ENCODE measurements at places on chromosomes 6 and 20.

DNA sequence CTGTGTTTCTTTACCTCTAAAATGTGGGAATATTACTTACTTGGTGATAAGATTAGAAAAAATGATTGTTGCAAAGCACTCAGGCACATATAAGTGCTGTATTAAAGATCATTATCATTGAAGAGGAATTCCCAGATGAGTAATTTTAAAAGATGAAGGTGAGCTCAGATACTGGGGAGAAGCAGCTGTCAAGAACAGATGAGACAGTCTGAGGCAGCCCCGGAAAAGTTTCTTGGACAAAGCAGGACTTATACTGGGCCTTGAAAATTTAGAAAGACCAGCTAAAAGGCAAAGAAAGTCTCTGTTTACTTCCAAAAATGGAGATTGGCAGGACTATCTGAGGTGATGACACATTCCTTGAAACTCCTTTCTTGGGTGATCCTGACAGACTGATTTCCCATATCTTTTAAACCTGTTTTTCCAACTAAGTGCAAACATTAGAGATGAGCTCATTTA lies 93.8 kb upstream of the MARCKS start:
- no peak for DNase-seq

DNA sequence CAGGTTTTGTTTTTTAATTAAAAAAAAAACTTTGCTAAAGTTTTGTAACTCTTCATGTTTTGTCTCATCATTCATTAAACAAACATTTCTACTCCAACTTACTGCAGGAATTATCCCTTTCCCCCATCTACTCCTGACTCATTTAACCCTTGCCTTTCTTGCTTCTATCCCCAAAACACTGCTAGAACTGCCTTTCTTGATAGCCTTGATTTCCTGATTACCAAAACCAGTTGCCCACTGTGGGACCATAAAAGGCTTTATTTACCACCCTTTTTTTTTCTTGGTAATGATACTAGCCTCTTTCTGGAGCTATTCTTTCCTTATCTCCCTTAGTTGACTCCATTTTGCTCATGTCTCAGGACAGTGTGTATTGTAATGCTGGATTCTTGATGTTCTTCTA lies 15.3 kb downstream of the AFDN start:
- DNase-seq: no peak

DNA sequence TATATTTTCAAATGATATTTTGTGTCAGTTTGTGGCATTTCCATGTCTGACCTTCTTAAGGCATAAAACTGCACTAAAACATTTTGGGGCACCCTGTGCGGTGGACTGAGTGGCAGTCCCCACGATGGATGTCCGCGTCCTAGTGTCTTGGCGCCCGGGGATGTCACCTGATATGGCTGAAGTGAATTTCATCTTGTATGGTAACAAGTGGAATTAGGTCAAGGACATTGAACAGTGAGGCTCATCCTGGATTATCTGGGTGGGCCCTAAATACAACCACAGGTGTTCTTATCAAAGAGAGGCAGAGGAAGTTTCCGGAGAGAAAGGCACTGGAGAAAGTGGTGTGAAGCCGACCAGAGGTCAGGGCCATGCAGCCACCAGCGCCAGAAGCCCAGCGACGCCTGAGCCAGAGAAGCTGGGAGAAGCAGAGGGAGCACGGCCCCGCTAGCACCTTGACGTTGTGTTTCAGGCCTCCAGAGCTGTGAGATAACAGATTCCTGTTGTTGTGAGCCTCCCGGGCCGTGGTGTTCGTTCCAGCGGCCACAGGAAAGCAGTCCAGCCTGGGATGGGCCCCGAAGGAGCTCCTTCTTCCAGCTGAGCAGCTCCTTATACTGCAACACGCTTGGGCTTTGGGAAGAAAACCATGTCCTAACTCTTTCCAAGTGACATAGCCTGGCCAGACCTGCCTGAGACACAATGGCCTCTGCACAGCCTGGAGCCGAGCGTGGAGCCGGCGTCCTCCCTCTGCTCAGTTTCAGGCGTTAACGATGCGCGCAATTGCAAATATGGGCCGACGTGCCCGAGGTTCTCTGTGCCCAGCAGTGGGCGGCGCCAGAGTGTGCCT lies 22.5 kb downstream of the THBS2 start:
- DNase-seq: no peak

DNA sequence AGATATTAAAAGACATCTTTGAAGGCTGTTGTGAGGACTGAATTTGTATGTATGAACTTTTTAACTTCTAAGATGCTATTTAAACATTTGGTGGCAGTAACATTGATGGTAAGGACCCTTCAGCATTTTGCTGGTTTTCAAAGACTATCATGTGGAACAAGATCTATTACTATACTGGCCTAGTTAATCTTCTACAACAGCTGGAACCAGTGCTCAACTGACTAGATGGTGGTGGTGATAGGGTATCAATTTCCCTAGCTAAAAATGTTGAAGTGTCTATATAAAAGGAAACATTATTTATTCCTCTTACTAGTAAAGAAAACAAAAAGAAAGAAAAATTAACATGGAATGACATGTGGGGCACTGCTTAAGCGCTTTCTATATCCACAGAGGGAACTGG lies 195.7 kb downstream of the TASP1 start:
- no peak for DNase-seq

- no peak for DNase-seq
Measured at GRCh38 chr20:21338291-21338690, 35.2 kb downstream of the XRN2 start.

DNA sequence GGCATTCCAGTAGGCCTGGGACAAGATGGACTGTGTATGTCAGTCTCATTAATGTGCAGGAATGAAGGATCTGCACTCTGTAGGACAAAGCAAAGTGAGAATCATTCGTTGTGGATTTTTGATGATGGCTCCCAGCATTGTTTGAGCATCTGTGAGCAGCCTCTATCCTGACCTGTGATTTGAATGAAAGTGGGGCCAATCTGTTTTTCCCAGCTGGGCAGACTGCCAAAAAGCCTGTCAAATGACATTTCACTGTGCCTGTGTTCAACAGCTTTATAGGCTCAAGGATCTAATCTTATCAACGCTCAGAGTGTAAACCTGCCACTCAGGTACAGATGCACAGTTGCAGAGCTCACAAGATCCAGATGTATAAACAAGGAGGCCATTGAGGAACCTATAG lies 86.7 kb upstream of the SYNDIG1 start:
- DNase-seq: peak; percentile 66

- DNase-seq: no peak
Measured at GRCh38 chr6:124223611-124224345, 420.1 kb downstream of the NKAIN2 start.

GRCh38 chr6:28125401-28125800 lies 992 bp downstream of the ZSCAN16 start:
- no peak for DNase-seq

- DNase-seq: peak; percentile 81
Measured at GRCh38 chr20:17568972-17569521, 828 bp upstream of the DSTN start.

- no peak for DNase-seq
Measured at GRCh38 chr6:41568585-41569384, 22.6 kb downstream of the FOXP4 start.

- DNase-seq: no peak
Measured at GRCh38 chr6:31490115-31490873, 7.7 kb upstream of the MICB start.

DNA sequence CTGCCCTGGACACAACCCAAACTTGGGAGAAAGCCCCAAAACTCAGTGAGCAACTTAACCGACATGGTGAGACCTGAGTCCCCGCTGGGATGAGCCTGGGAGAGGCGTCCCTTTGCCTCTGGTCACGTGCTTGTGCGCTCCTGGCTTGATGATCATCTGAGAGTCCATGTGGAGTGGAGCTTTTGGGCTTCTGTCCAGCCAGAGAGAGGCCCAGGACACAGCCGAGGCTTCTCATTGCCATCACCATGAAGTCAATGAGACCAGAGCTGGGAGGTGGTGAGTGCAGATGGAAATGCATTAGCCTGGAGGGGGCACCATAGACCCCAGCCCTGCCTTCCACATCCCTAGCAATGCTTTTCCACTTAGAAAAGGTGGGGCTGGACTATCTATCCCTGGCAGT lies 250.0 kb downstream of the SLC24A3 start:
- no peak for DNase-seq

- DNase-seq: no peak
Measured at GRCh38 chr6:42366999-42367352, 84.8 kb downstream of the TRERF1 start.

GRCh38 chr6:87196275-87196842 lies 41.0 kb downstream of the ZNF292 start:
- DNase-seq: no peak

DNA sequence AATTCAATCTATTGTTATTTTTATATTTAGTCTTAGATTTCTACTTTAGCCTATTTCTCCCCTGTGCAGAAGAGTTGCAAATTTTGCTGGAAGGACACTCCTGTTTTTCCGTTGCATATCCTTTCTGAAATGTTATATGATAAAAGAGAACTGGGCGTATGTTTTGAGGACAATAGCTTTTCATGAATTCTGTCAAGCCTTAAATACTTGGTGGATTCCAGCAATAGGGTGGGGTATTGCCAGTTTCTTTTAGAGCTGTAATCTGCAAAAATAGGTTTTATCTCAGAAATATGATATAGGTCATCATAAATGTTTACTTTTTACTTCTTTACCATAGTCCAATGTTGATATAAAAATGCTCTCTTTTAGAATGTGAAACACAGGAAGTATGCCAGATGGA lies 42.0 kb downstream of the VTA1 start:
- no peak for DNase-seq

DNA sequence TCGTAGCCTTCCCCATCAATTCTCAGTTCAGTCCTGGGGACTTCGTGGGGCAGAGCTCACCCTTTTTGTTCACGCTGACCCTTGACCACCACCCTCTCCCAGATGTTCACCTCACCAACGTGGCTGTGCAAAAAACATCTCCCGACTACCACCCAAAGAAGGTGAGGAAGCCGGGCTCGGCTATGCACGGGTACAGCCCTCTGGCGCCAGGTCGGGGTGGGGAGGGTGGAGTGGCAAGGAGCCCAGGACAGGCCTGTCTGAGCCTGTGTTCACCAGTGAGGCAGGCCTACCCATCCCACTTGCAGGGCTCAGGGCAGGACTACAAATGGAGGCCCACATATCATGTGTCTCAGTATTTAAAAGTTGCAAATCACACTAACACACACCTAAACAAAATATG lies 18.1 kb downstream of the PDRG1 start:
- DNase-seq: no peak

DNA sequence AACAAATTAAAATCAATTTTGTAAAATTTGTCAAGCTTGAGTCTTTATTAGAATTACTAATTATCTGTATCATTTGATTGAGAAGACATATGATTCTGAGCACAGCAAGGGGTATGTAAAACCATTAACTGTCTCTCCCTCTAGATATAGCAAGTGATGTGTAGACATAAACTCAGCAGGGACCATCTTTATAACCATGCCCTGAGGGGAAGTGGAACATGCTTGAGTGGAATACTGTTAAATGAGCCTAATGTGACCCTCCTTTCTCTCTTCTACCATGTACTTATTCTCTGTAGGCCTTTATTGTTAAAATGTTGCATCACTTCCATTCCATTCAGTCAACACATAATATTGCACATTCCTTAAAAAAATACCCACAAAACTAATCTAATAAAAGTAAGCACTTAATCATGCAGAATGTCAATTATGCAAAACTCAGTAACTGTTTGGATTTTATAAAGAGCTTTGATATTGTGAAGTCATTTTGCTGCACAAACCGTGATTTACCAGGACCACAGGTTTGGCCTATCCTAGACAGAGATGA lies 896.6 kb upstream of the MANEA start:
- no peak for DNase-seq

DNA sequence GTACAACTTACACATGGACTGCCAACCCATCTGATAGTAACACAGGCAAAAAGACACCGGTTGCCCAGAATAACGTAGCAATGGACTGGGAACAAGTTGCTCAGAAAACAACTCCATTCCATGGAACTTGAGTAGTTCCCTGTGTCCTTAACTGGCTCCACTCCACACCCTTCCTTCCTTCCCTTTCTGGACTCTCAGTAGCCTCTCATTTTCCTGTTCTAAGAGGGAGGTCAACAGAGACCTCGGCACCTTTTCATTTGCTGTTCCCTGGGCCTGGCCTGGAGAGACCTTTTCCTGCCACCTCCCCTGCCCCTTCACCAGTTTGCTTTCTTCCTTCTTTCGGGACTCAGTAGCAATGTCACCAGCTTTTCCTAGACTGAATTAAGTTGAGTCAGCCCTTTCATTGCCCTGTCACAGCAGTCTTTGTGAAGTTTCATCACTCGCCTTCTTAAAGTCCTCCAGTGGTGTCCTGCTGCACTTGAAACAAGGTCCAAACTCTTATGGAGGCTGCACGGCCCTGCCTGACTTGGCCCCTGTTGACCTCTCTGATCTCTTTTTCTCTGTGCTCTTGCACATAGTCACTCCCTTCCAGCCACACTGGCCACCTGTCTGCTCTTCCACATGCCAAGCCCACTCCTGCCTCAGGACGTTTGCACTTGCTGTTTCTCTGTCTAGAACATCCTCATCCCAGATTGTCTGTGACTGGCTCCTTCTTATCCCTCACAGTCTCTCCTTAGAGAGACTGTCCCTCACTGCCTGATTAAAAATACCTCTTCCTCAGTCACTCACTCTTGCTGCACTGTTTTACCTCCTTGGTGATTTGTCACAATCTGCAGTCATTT lies 90.8 kb downstream of the KCNB1 start:
- DNase-seq: no peak

DNA sequence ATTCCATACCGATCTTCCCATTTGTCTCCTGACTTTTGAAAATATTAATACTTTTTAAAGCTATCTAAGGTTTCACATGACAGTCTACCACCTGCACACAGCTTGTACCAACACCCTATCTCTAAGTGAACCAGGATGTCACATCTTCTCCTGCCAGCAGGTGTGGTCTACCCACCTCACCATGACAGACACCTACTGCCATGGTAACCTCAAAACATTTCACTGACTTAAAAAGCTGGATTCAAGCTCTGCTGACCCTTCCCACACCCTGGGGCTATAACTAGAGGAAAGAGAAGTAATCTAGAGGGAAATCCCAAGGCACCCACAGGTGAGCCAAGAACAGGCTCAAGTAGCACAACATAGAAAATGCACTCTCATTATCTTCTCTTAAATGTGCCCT lies 1.2 kb downstream of the SLC17A3 start:
- DNase-seq: no peak

- DNase-seq: no peak
Measured at GRCh38 chr6:87351583-87351982, 7.0 kb downstream of the C6orf163 start.

- DNase-seq: no peak
Measured at GRCh38 chr6:135640449-135641111, 143.0 kb upstream of the AHI1 start.

DNA sequence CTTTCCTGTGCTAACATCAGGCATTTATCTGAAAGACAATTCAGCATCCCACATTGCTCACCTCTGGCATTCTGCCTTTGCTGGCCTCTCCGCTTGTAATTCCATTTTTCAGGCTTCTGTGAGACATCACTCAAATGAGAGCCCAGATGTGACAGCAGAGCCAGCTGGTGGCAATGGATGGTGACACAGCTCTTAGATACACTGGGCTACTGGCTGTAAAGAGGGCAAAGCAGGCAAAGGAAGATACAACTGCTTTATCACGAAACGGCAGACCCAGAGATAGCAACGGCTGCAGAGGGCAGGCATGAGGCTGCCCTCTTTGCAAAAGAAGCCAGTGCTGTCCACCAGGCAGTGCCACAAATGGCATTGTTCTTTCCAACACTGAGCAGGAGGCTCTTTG lies 329.8 kb downstream of the KIF16B start:
- peak; percentile 77 for DNase-seq

GRCh38 chr6:157209865-157210530 lies 113.3 kb downstream of the TMEM242 start:
- DNase-seq: no peak

GRCh38 chr6:108419934-108420609 lies 125.2 kb downstream of the AFG1L start:
- no peak for DNase-seq
